Hematopoietic multipotent progenitor cell (in vitro differentiated cells): ENCODE measurements at places on chromosomes 2 and 18.

DNA sequence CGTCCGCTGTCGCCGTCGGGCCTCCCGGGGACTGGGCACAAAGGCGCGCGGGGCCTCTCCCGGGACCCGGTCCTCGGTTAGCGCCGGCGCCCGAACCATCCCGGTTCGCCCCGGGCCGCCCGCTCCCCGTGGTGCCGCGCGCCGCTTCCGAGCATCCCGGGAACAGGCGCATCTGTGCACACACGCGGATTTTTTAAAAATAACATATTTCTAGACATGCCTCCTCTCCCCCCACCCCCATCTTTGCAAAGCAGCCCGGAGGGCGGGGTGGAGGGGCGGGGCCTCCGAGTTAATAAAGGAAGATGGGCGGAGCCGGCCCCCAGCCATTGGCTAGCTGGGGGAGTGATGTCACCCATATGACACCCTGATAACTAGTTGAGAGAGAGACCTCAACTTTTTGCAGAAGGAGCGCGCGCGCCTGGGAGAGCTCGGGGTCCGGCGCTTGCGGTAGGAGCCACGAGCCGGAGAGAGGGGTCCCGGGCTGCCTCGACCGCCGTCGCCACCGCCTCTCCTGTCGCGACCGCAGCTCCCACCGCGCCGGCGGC is at the start of gene SOX11:
Gene SOX11, plus strand, starts transcription at position 400 of the 545 bp plus-strand sequence. CDS start 338 bp downstream, outside the sequence.
- DNase-seq = peak; percentile 53

GRCh38 chr18:42229211-42230210 is 274.5 kb downstream of the PIK3C3 start:
- DNase-seq = no peak

DNA sequence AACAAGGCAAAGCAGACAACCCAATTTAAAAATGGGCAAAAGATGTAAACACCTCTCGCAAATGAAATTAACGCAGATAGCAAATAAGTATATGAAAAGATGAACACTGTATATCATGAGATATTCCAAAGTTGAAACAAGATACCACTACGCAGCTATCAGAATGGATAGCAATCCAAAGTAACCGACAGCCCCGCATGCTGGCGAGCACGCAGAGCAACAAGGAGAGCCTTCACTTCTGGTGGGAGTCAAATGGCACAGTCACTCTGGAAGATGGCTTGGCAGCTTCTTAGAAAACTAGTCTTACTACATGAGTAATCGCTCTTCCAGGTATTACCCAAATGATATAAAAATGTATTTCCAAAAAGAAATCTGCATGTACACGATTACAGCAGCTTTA is 1.4 kb downstream of the NDUFA10 start:
- no peak for DNase-seq

DNA sequence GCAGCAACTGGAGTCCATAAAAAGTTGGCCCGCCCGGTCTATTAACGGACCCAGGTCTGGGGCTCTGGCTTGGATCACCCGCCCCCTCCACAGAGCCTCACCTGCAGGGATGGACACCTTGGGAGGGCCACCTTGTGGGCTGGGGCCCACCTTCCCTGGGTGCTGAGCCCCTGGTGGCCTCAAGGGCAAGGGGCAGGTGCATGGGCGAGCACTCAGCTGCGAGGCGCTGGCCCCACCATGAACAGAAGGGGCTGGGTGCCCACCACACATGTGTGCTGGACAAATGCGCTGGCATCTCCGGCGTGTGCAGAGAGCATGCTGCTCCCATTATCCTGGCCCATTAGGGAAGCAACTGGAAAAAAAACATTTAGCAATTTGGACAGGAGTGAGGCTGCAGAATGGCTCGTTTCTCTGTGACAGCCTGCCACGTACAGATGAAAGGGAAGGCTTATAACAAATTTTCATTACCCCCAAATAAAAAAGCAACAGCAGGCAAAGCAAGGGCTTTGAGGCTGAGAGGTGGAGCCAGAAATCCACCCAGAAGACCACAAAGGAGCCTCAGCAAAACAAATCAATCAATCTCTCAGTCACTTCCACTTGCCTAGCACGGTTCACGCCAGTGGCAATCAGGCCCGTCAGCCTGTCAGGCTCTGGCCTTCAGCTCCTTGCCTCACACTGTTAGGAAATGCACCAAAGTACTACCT is 253.1 kb upstream of the ZNF521 start:
- no peak for DNase-seq

DNA sequence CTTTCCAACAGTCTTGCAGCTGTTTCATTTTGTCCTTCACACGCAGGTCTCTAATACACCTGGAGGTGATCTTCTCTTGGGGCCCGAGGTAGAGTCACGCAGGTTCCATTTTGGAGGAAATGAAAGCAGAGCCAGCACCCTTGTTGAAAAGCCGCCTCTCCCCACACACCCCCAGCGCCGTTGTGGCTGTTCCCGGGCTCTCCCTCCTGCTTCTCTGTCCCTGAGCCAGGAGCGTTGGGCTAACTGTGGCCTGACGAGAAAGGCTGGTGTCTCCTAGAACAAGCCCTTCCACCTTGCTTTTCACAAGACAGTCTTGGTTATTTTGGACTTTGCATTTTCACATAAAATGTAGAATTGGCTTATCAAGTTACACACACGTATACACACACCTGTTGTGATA is 16.3 kb downstream of the SNED1 start:
- DNase-seq = no peak

- no peak for DNase-seq
Measured at GRCh38 chr2:10319892-10320574, 17.3 kb downstream of the HPCAL1 start.

GRCh38 chr2:72347081-72347480 is 199.4 kb upstream of the CYP26B1 start:
- no peak for DNase-seq
